Bone marrow (tissue), 2 donors: ENCODE measurements at places on chromosomes 11 and 22.
A peak's percentile ranks its signal among the peaks of the same experiment; 100 is the strongest.

GRCh38 chr11:2420502-2421225, 20.1 kb downstream of the TSSC4 start:
- DNase-seq: peak; percentile 40

- DNase-seq: no peak
Measured at GRCh38 chr11:116733043-116733755, 39.6 kb downstream of the BUD13 start.

GRCh38 chr11:2305788-2306451, 4.1 kb downstream of the TSPAN32 start:
- DNase-seq: no peak

DNA sequence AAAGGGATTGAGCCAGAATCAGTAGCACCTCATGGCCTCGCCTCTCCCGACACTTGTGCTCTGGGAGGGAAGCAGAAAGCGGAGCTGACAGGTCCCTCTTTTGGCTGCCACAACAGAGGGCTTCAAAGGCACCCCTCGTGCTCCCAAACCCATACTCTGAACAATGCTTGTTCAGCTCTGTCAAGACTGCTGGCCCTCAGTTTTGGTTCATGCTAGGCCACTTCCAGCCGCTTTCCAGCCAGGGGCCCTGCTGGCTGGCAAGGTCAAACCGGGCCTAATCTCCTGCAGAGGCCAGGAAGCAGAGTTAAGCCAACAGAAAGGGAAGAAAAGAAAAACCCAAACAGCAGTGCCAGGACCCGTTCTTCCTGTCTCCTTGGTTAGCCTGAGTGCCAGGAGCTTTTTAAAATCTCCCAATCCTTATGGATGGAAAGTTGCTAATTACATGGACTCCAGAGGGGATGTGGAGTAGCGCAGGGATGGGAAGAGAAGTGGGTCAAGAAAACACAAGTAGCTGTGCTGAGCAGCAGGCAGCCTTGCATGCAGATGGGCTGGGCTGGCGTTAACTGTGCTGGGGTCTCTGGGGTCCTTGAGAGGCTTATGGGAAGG, 150.6 kb downstream of the GRIK4 start:
- no peak for DNase-seq

DNA sequence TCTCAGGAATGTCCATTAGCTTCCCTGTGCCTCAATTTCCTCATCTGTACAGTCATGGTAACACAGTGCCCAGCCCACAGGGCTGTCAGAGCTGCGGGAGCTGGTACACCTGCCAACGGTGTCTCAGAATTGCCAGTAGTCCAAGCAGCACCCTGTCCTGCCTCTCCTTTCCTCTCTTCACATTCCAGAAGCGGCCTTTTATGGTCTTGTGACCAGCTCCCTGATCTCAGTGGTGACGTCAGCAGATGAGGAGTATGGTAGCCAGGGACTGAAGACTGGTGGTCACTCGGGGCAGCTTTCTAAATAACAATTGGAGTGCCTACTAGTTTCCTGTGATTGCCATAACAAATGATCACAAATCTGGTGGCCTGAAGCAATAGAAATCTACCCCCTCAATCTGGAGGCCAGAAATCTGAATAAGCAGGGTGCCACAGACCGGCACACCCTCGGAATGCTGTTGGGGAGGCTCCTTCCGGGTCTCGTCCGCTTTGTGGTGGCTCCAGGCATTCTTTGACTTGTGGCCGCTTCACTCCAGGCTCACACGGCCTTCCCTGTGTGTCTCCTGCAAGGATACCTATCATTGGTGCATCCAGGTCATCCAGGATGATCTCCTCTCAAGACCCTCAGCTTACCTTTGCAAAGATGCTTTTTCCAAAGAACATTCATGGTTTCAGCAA, 2.1 kb downstream of the FADD start:
- DNase-seq: no peak

GRCh38 chr22:46175631-46176030, 25.3 kb downstream of the PPARA start:
- DNase-seq: no peak

- DNase-seq: no peak
Measured at GRCh38 chr22:33524511-33525260, 395.6 kb downstream of the LARGE1 start.

GRCh38 chr11:33867561-33867960, 24.3 kb downstream of the LMO2 start:
- DNase-seq: no peak

- DNase-seq: no peak
Measured at GRCh38 chr11:70108250-70108649, 30.1 kb downstream of the ANO1 start.
